Stimulated activated CD8-positive, alpha-beta memory T cell treated with anti-CD3 and anti-CD28 coated beads, Interleukin-4, amount 100 ng/mL, for 1 hour (primary cell): ENCODE measurements at places on chromosomes 6 and 20.

- DNase-seq: no peak
These were observed 757.0 kb upstream of the MMS22L start for GRCh38 chr6:98039904-98040607.

DNA sequence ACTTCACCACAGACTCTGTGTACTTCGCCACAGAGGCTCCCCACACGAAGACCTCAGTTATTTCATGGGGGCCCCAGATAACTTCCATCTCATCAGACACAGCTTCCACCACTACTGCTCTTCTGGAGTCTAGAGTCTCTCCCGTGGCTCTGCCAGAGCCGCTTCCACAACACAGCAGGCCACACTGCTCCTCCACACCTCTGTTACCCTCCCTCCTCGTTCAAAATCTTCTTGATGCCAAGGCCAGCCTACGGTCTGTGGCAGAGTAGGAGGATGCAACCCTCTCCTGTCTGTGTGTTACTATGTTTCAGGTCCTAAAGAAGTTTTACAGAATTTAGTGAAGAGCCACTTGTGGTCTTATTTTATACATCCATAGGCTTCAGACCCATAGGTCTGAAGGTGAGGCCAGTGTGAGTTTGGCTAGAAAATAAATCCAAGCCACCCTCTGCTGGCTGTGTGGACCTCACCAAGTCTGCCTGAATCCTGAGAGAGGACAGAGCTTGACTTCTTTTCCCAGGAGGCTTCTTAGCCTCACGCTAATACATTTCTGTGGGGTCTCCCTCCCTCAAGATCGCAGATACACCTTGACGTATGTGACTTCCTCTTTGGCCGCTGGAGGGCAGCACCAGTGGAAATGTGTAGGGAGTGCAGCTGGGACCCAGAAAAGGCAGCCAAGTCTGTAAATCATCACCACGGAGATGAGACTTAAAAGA is 197.7 kb downstream of the FAXC start:
- no peak for DNase-seq

GRCh38 chr6:149060985-149061760 is 256.3 kb upstream of the TAB2 start:
- DNase-seq: no peak

- DNase-seq: no peak
These were observed 11.7 kb downstream of the CTCFL start for GRCh38 chr20:57513199-57513598.

DNA sequence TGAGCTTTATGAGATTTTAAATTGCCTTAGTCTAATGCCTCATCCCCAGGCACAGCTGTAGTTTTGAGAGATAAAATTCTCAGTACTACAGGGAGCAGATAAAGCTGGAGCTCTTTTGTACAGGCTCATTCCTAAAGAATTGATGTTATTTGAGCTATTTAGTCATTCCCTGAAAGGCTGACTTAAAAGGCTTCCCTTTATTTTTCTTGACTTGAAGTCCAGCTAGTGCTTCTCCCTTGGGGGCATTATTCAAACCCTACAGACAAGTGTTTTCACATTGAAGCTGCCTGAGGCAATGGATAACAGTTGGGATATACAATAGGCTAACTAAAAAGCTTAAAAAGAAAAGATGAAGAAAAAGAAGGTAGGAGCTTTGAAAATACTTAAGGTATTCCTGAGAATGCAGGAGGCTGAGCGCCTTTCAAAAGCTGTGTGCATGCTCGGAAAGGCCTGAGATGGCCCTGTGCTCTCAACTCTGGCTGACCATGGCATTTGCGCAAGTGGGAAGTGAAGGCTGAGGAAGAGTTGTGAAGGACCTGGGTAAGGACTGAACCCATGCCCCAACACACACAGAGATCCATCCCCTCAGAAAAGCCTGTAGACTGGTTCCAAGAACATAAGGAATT is 315.1 kb downstream of the SMOC2 start:
- no peak for DNase-seq

GRCh38 chr6:165987483-165988301 is 180.0 kb downstream of the TBXT start:
- DNase-seq: no peak

DNA sequence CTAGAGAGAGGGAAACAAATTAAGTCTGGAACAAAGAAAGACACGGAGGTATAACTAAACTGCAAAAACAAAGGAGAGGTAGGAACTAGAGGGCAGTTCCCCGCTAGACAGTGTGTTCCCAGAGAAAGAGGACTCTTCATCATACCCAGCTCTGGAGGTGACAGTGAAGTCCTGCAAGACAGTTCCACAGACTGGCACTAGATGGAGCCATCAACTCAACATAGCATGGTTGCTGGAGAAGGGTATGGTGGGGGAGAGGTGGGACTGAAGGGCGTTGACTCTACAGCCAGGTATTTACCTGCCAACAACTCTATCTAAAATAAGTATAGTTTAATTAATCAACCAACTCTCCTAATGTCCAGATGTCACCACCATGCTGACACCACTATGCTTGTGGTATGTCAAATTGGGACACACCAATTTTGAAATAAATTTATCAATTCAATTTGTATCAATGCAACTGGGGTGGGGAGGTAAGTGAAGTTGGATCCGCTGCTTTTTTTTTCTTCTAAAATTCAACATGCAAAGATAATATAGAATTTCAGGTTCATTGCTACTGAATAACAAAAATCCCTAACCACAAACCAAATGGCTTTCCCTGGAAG is 9.7 kb downstream of the BACH2 start:
- no peak for DNase-seq

DNA sequence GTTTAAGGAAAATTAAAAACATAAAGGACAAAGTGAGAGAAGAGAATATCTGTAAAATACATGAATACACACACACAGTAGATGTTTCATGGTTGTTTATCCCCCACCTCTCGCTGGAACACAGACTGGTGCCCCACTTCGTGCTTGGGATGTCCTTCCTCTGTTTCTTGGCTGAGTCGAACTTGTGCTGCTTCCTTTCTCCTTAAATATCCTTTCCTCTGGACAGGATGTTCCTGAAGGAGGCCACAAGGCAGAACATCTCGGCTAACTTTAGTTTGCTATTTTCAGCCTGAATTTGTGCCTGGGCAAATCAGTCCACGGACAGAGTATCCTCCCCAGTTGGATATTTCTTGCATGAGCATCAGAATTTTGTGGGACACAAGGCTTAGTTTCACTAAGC is 54.7 kb upstream of the ZMYND8 start:
- no peak for DNase-seq

DNA sequence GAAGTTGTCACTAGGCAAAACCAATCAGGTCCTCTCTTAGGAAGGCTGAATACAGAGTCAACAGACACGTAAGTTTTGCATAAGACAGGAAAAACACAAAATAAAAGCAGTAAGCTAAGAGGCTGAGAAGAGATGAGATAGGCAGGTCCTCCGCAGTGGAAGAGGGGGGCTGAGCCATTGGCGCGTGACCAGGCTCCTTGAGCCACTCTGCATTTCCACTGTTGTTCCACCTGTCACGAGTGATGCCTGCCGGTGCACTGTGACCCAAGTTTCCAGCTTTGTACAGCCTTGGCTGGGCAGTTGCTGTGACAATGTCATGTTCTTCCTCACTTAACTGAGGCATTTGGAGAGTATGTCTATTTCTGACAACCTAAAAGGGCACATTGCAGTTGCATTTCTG is 58.6 kb downstream of the NUDT3 start:
- no peak for DNase-seq

DNA sequence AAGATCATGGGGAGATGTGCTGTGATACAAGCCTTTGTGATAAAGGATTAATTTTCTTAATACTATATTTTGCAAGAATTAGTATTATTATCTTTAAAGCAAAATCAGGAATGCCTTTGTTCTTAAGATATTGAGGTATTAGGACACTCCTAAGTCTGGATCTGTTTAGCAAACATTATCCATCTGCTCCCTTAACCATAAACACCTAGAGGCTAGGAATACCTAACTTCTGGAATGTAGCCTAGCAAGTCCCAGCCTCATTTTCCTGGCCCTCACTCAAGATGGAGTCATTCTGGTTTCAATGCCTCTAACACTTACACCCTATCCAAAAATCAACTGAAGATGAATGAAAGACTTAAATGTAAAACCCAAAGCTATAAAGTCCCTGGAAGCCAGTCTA is 106.3 kb upstream of the GJE1 start:
- DNase-seq: no peak

DNA sequence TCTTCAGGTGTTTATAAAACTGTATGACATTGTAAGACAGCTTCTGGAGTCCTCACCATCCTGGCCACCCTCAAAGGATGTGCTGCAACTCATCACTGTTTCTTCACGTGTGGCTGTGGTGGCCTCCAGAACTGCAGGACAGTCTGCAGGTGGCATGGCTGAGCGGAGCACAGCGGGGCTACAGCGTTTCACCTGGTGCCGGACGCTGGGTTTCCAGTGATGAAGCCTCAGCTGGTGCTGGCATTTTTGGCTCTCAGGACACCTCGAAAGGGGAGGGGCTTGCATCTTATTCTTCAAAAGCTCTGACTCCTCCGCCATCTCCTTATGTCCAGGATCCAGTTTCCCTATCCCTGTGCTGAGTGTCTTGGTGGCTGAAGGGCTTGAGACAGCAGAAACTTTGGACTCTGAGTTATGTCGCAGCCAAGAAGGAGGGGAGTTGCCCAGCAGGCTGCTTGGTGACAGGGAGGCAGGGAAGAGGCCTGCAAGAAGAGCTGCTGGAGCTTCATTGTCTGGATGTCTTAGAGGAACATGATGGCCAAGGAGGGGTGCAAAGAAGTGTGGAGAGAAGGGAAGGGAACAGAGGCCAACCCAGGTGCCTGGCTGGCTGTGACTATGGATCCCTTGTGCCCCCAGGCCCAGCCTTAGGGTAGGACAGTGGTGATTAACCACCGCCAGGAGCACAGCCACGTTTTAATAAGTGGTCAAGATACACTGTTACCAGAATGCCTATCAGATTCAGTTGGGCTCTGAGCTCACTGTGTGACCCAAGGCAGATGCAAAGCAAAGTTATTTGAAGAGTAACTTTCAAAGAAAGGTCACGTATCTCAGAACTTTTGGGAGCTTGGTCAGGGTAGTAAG is 58.7 kb downstream of the GTF2H5 start:
- no peak for DNase-seq

GRCh38 chr20:46221256-46221833 is 87.0 kb downstream of the CDH22 start:
- DNase-seq: no peak

DNA sequence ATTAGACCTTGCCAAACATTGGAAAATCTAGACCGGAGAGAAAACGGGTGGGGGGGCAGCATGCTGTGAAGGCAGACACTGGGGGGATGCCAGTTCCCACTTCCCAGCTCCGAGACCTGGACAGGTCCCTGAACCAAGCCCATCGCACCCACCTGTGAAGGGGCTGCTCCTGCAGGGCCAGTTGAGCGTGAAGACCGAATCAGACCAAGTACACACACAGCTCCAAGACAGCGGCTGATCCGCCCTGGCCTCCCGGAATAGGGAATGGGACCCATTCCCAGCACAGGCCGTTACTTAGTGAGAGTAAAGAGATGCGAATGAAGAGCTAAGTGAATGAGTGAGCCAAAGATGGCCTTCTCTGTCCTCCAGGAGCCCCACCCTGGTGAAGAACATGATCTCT is 41.5 kb upstream of the MDFI start:
- DNase-seq: no peak

DNA sequence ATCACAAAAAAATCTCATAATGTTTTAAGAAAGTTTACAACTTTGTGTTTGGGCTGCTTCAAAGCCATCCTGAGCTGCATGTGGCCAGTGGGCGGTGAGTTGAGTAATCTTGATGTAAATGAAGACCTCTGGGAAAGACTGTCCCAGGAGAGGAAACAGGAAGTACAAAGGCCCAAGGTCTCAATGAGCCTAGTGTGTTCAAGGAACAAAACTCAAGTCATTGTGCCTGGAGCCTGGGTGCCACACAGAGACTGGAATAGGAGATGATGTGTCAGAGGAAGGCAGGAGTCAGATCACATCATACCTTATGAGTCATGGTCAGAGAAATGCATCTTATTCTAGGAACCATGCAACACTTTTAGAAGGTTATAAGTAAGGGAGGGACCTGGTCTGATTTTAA is 51.5 kb downstream of the COL19A1 start:
- no peak for DNase-seq

DNA sequence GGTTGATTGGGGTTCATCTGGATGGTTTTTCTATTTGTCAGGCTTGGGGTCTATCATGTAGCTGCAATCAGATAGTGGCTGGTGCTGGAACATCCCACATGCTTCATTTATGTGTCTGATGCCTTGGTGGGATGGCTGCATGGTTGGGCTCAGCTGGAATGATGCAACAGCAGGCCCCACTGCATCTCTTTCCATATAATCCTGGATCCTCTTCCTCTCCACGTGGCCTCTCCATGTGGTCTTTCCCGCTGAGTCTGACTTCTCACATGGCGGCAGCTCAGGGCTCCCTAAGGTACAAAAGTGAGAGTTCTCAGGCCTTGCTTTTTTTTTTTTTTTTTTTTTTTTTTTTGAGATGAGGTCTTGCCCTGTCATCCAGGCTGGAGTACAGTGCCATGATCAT is 65.0 kb upstream of the SUPT3H start:
- DNase-seq: no peak

- no peak for DNase-seq
These were observed 200.4 kb downstream of the C6orf118 start for GRCh38 chr6:165109011-165109410.

DNA sequence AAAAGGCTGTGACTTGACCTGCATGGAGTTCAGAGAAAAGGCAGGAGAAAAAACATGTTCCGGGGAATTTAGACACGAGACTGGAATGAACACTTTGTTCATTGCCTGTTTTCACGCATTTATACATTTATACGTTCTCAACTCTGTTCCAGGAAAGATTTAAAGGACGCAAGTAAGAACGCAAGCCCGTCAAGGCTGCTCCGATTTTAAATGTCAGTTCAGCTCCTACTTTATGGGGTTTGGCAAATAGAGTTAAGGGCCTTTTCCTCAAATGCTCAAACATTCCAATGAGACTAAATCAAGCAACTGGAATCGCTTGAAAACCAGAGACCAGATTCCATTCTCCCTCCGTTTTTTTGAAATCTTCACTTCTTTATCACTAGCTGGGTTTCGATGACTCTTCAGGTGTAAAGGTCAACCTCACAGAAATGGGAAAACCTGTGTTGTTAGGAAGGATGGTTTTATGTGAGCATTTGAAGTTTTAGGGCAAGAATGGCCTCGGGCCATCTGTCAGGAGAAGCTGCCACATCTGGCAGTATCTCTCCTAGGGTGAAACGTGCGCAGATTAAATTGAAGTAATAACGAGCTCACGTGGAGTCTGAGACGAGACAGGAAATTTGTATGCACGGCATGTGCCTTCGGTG is 24.9 kb downstream of the TTLL2 start:
- no peak for DNase-seq

- no peak for DNase-seq
These were observed 263.3 kb upstream of the CITED2 start for GRCh38 chr6:139637766-139638165.

GRCh38 chr6:43075670-43076463 is at the start of gene PTK7:
Gene PTK7, plus strand, starts transcription at chr6:43076314. Its CDS starts 175 bp downstream, at chr6:43076489.
- no peak for DNase-seq

DNA sequence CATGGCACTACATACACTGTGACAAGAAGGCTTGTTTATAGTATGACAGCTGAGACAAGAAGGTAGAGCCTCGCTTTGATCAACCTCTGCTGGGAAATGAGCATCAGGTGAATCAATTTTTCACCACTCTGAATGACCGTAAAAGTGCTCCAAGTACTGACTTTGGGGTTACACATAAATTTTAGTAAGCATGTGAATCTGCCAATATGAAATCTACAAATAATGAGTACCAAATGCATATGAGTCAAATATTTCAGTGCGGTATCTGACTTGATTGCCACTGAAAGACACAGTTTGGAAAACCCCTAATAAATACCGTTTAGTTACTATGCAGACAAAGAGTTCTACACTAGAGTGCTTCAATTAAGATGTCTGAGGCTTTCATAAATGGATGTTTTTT is 77.8 kb downstream of the ATG5 start:
- DNase-seq: no peak

- DNase-seq: no peak
These were observed 150.8 kb downstream of the GRIK2 start for GRCh38 chr6:101544286-101544685.
